Esophagus muscularis mucosa (tissue), 4 donors: ENCODE measurements at places on chromosomes 13 and 19.

- no peaks in the 10 kb centered on the region for H3K27me3 ChIP-seq
- no peak overlapping the region for H3K27ac ChIP-seq
- DNase-seq: no peak
- H3K36me3 ChIP-seq: no peaks in the 10 kb centered on the region
- H3K4me1 ChIP-seq: no peaks in the 10 kb centered on the region
Observed at GRCh38 chr13:104810242-104810641, 1725.2 kb downstream of the EFNB2 start.

DNA sequence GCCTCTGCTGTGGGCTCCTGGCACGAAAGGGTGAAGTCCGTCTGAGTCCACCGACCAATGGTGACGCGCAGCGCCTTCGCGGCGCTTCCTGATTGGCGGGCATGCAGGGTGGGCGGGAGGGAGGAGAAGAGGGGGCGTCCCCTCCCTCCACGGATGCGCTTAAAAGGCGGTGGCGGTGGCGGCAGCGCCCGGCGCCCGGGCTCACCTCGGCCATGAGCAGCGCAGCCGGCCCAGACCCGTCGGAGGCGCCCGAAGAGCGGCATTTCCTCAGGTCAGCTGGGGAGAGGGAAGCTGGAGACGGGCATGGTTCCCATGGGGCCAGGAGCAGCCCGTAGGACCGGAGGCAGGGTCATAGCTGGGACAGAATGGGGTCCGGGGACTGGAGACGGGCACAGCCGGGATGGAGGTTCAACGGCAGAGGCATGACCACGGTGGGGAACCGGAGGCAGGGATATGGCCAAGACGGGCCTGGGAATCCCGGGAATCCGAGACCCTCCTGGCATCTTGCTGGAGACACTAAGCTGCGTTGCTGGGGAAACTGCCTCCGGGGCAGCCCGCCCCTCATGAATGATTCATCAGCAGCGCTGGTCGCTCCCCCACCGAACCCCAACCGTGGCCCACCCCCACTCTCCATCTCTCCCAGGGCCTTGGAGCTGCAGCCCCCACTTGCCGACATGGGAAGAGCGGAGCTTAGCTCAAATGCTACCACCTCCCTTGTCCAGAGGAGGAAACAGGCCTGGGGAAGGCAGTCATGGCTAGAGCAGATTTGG lies at the start of gene YJEFN3:
TSS of gene YJEFN3 (plus strand) at position 191 of the 770 bp plus-strand sequence. CDS start at position 213, 22 bp downstream.
- H3K27me3 ChIP-seq: no peaks in the 10 kb centered on the region
- peaks cover 19% of the 10 kb centered on the region for H3K4me1 ChIP-seq
- H3K36me3 ChIP-seq: peaks cover 34% of the 10 kb centered on the region
- H3K4me3 ChIP-seq: peak within 1 kb of the TSS; percentile 51
- DNase-seq: no peak
- H3K27ac ChIP-seq: no peak within 1 kb of the TSS

GRCh38 chr13:19860884-19861655 lies 2.4 kb downstream of the ZMYM5 start:
- H3K27me3 ChIP-seq: no peaks in the 10 kb centered on the region
- peak overlapping the region; percentile 97 for H3K27ac ChIP-seq
- H3K4me1 ChIP-seq: peaks cover 41% of the 10 kb centered on the region

DNA sequence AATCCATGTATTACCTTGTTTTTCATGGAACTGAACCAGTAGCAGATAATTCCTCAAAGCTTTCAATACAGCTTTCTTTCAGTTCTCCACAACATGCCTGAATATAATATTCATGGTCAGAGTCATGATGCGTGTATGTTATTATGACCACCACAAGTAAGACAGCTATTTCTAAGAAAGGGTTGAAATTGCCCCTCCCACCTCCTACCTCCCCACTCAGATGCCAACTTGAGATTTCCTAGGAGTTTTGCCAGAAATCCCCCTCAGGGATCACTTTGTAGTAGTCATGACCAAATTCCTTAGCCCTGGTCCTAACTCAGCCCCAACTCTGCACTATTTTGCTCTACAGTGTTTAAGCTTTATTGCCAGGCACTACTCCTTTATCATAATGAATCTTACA lies 69.9 kb upstream of the RAP2A start:
- no peak for DNase-seq
- H3K27ac ChIP-seq: no peak overlapping the region
- peaks cover 7% of the 10 kb centered on the region for H3K4me1 ChIP-seq
- peaks cover 56% of the 10 kb centered on the region for H3K36me3 ChIP-seq
- H3K4me3 ChIP-seq: no peak overlapping the region

DNA sequence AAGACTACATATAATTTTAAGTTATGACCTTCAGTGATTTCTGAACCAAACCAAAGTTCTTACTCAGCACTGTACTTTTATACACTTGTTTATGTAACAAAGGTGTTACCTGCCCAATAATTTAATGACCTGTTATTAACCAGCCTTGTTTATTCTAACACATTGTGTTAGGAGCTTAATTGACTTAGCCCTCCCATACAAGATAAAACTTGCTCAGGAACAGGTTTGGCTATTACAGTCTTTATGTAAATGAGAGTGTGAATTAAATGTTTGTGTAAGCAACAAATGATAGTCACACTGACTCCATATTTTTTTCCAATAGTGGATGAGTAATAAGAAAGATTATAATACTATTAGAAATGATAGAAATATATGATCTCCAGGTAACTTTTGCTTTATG lies 51.8 kb upstream of the MYCBP2 start:
- no peaks in the 10 kb centered on the region for H3K36me3 ChIP-seq
- no peaks in the 10 kb centered on the region for H3K4me1 ChIP-seq
- no peak overlapping the region for H3K27ac ChIP-seq
- no peak overlapping the region for H3K4me3 ChIP-seq

DNA sequence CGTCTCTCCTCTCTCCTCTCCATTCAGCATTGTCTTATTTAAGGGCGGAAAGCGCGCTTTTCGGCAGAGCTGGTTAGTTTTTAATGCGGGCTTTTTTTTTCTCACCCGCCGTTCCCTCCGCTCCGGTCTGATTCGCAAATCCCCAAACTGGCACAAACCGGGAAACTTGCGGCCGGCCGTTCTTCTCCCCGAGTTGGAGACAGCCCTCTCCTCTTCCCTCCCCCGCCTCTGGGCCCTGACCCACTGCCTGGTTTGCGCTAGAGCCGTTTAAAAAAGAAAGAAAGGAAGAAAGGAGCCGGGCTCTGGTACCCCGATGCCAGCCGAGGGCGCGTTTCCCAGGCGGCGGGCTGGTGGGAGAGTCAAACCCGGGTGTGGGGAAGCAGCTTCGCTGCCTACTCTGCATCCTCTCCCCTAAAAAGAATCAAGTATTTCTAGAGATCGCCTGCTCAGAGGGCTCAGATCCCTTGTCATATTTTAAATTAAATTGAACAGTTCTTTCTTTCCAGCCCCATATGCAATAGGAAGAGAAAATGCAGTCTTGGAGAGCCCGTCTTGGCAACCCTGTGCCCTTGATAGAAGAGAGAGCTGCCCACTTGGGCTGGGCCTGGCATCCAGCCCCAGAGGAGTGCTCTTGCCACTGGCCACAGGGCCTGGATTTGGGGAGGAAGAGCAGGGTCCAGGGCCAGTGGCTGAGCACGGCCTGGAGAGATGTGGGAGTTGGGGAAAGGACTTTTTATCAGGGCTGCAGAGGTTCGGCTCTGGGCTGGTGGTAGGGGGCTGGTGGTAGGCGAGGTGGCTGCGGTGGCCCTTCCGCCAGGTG lies 19.0 kb downstream of the NFIX start:
- no peak for DNase-seq
- no peaks in the 10 kb centered on the region for H3K36me3 ChIP-seq
- peak overlapping the region; percentile 44 for H3K4me3 ChIP-seq
- H3K27me3 ChIP-seq: no peaks in the 10 kb centered on the region
- peak overlapping the region; percentile 97 for H3K27ac ChIP-seq
